ENCODE measurements at places on chromosomes 11 and 22. TPM values are rescaled to one million over a fixed set of nuclear protein-coding genes. Genes with fewer than 3 reads are reported as not detected.

The PIWIL4 gene
- polyA plus RNA-seq, result 3.9 TPM

DNA sequence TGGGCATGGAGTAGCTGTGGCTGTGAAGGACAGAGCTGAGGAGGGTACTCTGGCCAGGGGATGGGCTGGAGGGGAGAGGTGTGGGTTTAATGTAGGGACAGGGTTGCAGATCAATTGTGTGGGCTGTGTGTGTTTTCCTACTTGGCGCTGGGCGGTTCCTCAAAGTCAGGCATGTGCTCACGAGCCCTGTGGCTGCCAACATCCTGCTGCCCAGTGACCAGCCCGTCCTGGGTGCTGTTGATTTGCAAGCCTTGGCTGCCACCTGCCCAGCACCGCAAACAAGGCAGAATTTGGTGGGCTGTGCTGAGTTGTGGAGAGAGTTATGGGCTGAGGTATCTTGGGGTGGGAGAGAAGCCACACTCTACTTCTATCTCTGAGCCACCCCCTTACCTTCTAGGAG, 69.2 kb downstream of the SCN3B start:
- peaks cover 8% of the 10 kb centered on the region for H3K27me3 ChIP-seq
- no peaks in the 10 kb centered on the region for H3K36me3 ChIP-seq
- DNase-seq, result no peak

DNA sequence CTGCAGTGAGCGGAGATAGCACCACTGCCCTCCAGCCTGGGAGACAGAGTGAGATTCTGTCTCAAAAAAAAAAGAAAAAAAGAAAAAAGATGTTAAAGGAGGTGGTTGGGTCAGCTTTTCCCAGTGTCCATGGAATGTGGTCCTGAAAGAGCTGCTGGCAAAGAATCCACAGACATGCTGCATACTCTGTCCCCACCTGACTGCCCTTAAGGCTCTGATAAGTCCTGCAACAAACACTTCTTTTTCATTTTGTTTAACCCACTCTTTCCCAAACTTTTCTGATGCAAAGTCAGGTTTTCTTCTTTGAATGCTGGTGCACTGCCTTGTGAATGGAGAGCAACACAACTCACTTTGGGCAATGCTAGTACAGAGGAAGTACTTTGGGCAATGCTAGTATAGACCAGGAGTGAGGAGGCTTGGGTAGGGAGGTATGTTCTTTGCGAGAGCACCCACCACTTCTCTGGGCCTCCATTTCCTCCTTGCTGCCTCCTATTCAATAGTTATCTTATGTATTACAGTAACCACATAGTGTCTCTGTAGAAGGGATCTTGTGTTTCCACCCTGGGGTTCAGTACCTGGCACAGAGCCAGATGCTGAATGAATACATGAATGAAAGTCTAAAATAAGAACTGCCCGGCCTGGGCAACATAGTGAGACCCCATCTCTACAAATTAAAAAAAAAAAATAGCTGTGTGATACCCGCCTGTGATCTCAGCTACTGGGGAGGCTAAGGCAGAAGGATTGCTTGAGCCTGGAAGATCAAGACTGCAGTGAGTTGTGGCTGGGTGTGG, 18.9 kb downstream of the LIF start:
- H3K4me3 ChIP-seq, result no peak overlapping the region
- H3K27ac ChIP-seq, result no peak overlapping the region
- no peaks in the 10 kb centered on the region for H3K4me1 ChIP-seq
- H3K36me3 ChIP-seq, result no peaks in the 10 kb centered on the region
- no peak for DNase-seq
- H3K27me3 ChIP-seq, result no peaks in the 10 kb centered on the region

The TESMIN gene
- 4.8 TPM for polyA plus RNA-seq
